ENCODE measurements at places on chromosomes 11 and 22.
A peak's percentile ranks its signal among the peaks of the same experiment; 100 is the strongest.

DNA sequence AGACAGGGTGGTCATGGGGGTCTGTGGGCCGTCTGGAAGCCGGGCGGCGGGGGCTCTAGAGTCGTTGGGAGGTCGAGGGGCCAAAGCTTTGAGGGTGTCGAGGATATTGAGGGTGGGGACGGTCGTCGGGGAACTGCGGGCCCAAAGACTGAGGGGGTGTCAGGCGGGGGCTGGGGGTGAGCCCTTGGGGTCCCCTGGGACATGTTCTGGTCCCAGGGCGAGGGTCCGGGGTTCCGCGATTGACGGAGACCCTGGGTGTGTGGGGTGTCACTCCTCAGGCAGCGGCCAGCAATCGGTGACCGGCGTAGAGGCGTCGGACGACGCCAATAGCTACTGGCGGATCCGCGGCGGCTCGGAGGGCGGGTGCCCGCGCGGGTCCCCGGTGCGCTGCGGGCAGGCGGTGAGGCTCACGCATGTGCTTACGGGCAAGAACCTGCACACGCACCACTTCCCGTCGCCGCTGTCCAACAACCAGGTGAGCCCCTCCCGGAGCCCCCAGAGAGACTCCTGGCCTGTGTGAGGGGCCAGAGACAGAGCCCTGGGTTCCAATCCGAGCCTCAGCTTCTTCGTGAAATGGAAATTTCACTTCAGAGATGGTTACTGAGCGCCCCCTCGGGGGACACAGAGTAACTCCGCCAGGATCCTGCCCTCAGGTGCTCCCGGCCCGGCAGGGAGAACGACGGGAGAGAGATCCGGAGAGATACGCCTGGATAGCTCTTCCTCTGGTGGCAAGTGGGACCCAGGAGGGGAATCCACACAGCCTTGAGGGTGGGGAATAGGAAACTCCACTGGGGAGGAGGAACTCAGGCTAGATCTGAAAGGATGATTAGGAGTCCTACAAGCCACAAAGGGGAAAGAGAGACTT lies 714 bp downstream of the SDF2L1 start:
- DNase-seq: no peak

DNA sequence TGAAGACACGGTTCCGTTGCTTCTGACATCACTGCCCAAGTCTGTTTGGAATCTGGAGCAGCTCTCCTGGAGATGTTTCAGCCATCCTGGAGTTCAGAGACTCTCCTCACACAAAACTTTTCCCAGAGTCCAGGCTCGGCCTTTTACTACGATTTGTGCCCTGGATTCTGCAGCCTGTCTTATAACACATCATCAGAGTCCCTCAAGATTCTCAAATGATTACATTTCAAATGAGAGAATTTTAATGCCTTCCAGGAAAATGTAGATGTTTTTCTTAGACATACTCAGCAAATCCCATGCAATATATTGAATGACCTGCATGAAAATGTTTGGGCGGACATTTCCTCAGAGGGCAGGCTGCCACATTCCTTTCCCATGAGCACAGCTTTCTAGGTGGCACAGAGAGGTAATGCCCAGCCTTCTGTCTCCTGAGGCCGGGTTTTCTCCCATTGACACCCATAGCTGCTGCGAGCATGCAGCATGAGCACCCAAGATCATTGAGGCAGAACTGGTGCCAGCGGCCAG lies 129.1 kb downstream of the SNX19 start:
- no peak for DNase-seq

- no peak for DNase-seq
Measured at GRCh38 chr11:89922195-89922660, at the start of gene TRIM49D1. Gene TRIM49D1, minus strand, starts transcription at chr11:89922245. Its CDS starts 4,535 bp downstream, at chr11:89917710.

DNA sequence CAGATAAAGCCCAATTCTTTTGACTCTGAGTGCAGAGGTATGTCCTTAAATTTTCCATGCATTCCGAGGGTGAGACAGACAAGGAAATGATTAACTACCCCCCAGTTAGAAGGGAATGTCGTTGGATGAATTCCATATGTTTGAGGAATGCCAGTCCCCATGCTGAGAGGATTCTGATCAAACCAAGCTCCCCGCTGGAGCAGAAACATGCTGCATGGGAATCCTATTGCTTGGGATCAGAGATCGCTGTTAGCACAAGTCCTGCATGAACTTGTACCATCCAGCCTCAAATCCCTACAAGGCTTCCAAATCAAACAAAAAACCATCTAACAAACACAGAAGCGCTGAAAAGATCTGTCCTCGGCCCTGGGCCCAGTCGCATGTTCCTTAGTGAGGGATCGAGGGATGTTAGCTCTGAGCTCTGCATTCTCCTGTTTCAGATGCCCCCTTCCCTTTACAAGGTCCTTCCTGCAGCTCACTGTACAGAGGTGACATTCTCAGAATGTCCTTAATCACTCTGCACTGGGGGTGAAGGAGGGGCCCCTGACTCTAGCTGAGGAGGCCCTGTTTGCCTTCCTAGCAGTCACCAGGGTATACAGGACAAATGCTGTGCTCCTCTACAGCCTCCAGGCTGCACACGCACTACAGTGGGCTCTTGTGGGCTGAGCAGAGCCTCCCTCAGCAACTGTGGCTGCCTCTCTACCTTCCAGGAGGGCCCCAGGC lies 353.4 kb downstream of the TENM4 start:
- DNase-seq: peak; percentile 58

DNA sequence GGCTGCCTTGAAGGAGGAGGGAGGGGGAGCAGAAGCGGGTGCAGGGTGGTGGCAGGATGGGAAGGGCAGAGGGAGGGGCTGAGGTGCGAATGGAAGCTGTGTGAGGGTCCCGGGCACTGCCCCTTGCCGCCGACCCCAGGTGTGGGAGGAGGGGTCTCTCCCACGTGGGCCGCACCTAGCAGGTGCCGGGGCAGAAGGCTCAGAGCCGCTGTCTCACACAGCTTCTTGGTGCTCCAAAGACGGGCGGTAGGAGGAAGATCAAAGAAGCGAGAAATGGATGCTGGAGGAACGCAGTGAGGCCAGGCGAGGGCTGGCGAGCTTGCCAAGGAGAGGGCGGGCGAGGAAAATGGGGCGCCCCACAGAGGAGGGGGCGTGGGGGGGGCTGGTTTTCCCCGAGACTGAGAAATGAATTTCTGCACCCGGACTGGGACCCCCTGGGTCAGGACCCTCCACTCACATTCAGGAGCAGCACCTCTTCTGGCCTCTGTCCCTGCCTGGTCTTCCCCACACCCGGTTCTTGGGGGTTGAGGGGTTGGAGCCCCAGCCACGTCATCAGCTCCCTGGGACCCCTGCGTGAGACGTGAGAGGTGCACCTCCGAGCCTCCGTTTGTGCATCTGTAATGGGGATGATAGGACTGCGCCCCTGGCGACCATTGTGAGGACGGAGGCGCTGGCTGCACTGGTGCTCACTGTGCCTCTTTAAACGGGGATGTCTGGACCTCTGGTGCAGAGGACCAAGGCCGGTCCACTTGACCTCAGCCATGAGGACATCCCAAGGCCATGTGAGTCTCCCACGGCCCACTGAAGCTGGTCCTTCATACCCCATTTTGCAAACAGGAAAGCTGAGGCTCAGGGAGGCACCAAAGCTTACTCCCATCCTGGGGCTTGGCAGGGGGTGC lies 16.8 kb downstream of the LSP1 start:
- no peak for DNase-seq

DNA sequence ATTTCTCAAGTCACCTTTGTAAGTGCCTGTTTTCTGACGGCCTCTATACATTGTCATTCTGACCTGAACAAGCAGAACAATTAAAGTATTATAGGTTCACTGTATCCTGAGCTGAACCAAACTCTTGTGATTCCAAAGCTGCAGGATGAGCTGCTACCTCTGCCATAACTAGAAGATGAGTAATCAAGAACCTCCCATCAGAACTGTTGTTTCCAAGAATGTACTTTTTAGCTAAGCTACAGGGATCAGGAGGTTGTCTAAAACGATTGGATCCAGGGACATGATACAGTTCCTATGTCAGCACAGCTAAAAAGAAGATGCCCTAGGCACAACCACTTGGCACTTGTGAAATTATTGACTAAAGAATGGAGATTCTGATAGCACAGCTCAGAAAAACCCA lies 288.4 kb upstream of the CCDC90B start:
- no peak for DNase-seq

DNA sequence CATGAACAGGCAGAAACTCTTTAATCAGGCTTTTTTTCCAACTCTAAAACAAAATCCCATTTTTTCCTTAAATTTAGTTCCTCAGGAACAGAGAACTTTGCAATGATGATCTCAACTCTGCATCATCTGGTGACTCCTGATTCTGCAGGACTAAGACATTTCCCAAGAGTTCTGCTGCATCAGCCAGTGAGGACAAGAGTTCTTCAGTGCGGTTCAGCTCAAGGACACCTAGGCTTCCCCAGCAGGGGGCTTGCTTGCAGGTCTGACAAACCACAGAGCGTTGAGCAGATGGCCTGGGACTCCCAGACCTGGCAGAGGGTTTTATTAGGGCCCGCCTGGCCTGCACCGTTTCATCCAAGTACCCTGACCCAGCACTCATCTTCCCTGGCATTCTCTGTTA lies 6.4 kb downstream of the CDCA5 start:
- no peak for DNase-seq

- no peak for DNase-seq
Measured at GRCh38 chr22:17130199-17130598, 9.0 kb upstream of the TMEM121B start.

DNA sequence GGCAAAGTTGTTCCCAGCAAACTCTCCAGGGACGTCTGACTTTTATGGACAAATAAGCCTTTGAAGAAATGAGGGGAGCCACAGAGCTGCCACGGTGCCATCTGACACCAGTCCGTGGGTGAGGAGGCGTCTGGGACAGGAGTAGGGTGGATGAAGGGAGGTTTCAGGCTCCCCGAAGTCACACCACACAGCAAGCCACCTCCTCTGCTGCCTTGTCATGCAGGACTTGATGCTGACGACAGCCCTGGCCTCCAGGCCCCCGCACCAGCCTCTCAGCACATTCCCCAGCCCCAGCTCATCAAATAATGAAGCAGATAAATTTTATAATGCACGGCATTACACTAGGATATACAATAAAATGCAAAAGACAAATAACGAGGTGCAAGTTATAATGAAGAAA lies 156.5 kb downstream of the CEP164 start:
- no peak for DNase-seq

- no peak for DNase-seq
Measured at GRCh38 chr11:122213171-122213570, 97.2 kb upstream of the BLID start.

DNA sequence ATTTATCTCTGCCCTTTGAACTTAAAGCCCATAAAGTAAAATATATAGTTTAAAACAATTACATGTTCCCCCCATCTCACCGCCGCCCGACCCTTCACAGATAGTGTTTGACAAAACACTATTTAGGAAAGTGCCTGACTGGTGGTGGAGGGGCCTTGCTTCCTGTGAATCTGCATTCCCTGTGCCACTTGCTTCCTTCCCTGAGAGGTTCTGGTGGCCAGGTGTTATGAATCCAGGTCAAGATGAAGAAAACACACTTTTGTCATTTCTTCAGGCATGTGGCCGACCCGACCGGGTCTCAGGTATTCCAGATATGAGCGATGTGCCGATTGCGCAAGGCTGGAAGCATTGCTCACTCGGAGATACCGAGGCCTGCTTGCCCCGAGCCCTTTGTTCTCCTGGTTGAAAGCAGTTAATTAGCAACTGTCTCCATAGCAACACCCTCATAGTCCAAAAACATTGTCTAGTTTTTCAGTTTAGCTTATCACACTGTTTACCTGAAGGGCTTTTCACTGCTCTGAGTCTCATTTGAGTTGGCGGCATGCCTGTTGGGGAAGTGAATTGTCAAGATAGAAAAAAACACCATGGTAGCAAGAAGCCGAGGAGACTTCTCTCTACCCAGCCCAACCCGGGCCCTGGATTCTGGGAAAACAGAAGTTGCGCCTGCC lies 128.3 kb downstream of the TEAD1 start:
- DNase-seq: no peak

DNA sequence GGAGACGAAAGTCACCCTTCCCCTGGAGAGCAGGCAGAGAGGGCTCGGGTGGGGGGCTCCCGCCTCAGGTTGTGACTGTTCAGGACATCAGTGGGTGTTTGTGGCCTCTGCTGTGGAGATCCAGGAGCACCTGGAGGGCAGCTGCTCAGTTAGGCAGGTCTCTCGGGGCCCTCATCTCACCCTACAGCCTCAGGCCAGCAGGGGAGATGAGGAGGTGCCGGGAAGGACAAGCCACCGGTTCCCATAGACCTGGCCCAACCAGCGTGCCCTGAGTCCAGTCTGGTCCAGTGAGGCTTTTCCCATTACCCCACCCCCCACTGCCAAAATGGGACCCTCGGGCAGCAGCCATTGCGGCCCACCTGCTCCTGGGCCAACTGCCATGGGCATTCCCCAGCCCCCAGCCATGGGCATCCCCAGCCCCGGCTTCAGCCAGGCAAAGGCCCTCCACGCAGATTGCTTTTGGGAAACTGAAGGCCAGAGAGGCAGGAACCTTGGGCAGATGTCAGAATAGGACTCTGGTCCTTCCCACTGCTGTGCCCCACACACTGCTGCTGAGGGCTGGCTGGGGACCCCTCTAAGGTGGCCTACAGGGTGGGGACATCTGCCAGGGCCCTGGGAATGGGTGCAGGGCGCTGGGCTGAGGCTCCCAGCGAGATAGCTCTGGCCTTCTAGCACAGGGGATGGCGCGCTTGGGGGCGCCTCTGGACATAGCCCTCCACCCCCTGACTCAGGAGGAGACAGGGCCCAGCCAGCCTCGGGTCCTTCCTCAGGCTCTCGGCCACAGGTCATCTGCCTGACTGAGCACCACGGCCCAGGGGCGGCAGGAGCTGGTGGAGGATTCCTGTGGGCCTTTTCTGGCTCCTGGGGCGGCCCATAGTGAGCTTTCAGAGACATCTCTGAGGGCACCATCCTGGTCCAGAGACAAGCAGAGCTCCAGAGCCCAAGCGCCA lies 4.8 kb downstream of the PIM3 start:
- DNase-seq: no peak

DNA sequence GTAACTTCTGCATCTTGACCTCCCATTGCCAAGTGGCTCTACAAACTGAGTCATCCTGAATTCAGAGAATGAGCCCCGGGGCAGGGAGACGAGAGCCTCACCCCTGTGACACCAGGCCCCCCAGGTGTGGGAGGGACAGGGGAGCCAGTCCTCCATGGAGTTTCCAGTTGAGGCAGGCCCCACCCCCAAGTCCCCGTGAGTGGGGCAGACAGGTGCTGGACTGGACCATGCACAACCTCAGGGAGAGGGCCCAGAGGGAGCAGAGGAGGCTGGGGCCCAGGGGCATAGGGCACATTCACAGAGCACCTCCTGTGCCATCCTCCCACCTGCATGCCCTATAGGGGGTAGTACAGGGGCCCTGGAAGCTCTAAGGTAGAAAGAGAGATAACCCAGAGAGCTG lies 180.8 kb downstream of the BRD1 start:
- no peak for DNase-seq

- DNase-seq: no peak
Measured at GRCh38 chr11:126800009-126800408, 200.6 kb downstream of the KIRREL3 start.

- no peak for DNase-seq
Measured at GRCh38 chr11:80702264-80702663, 1261.4 kb upstream of the TENM4 start.

GRCh38 chr11:75576499-75576918 lies 14.5 kb downstream of the SERPINH1 start:
- DNase-seq: no peak

- no peak for DNase-seq
Measured at GRCh38 chr11:9269492-9270013, 4.4 kb upstream of the DENND5A start.

GRCh38 chr11:114836161-114836560 lies 157.8 kb downstream of the NXPE2 start:
- DNase-seq: no peak

All from non-pigmented ciliary epithelial cell (primary cell).